ENCODE measurements at places on chromosomes 1 and 21.

DNA sequence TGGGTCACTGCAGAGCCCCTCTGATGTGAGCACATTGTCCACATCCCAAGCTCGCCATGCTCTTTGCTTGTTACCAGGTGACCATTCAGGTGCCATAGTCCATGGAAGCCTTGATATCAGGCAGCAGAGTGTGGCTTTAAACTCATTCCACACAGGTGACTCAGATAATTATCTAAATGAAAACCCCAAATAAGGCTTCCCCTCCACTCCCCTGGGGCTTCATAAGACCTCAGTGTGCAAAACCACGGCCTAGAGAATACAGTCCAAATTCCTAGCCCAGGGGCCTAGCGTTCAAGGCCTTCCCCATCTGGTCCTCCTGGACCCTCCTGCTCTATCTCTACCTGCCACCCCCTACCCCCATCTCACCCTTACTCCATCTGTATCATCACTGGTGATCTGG lies 97.1 kb downstream of the ARHGEF10L start:
- DNase-seq = no peak

- DNase-seq = no peak
Measured at GRCh38 chr1:221761354-221762002, 19.6 kb upstream of the DUSP10 start.

GRCh38 chr1:10916311-10916710 lies 96.1 kb upstream of the TARDBP start:
- no peak for DNase-seq

DNA sequence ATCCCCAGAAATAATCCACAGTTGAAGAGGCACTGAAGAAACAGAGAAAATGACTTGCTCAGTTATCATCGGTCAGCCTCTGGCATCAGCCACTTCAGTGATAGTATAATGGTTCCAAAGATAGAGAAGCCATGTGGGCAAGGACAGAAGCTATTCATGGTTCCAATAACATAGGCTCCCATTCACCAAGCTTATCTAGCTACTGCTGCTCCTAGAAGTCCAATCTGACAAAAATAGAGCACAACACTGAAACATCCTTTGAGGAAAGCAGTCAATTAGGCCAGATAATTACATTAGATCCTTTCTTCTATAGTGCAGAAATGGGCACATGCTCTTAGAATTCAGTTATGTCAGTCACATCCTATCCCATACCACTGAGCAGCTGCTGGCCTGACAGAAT lies 33.5 kb upstream of the CRB1 start:
- no peak for DNase-seq

DNA sequence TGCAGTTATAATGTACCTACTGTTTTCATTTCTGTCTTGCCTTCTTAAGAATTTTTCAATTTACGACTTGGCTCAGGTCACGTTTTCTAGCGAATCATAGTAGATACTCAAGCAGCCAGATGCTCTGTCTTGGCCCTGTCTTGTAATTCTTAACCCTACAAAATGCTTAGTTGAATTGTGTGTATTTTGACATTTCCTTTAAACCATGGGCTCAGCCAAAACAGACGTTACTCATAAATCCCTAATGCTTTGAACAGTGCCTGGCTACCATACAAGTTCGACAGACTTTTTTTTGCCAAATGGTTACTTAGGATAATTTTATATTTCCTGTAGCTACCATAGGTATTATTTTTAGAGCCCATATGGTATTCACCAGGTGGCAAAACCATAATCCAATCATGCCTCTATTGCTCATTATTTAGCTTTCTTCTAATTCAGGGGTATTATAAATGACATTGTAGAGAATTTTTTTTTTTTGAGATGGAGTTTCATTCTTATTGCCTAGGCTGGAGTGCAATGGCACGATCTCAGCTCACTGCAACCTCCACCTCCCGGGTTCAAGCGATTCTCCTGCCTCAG lies 54.3 kb downstream of the KCNK1 start:
- DNase-seq = no peak

DNA sequence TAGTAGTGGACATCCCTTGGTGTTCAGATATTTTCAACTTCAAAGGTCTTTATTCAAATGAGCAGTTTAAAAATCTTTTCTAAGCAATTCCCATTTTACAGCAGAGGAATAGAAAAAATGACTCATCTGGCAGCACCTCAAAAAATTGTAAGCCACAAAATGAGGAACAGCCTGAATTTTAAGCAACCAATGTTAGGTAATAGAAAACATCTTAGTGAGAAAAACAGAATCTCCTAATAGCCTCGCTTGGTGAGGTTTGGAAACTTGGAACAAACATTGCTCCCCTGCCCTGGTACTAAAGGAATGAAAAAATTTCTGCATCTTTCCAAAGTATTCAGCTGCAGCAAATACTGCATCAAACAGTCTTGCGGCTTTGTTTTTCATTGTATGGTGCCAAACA lies 264.4 kb downstream of the NTNG1 start:
- DNase-seq = no peak

GRCh38 chr1:54604572-54605370 lies 18.6 kb downstream of the FAM151A start:
- no peak for DNase-seq

DNA sequence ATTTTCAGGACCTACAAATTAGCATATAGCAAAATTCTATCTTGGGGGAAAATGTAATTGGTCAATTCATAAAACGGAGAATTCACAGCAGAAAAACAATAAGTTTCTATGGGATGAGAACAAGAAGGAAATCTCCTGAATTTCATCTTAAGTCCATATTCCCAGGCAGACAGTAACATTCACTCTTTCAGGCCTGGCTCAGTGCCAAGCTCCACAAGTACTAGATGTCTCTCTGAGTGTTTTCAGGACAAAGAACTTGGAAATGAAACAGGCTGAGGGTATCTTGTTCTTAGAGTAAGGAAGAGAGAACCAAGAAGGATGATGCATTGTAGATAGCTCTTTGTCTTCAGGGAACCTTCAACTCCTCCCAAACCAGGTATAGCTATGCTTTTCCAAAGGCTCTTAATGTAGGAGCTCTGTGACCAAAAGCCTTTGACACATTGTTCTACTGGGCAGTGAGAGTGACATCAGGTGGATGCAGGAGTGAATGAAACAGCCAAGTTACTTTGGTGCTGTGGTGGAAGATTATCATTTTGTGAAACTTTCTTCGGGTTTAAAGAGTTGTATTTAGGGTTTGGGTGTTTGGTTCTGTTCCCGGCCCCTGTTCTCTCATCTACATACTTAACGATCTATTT lies 298.3 kb downstream of the GPATCH2 start:
- DNase-seq = no peak

DNA sequence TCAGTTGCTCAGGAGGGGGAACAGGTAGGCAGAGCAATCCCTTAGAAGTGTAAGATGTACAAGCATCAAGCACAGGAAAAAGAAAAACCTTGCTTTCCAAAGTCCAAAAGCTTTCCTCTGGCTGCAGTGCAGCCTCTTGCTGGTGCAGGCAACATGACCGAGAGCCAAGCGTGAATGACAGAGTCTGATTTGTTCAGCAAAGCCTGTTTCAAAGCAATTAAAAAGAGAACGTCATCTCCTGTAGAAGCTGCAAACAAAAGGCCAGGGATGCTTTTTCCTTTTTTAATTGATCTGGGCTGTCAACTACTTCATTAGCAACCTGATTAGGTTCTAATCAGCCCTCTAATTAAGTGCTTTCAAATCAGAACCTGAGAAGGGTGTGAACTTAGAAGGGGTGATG lies 38.2 kb upstream of the PLA2G2C start:
- DNase-seq = no peak

DNA sequence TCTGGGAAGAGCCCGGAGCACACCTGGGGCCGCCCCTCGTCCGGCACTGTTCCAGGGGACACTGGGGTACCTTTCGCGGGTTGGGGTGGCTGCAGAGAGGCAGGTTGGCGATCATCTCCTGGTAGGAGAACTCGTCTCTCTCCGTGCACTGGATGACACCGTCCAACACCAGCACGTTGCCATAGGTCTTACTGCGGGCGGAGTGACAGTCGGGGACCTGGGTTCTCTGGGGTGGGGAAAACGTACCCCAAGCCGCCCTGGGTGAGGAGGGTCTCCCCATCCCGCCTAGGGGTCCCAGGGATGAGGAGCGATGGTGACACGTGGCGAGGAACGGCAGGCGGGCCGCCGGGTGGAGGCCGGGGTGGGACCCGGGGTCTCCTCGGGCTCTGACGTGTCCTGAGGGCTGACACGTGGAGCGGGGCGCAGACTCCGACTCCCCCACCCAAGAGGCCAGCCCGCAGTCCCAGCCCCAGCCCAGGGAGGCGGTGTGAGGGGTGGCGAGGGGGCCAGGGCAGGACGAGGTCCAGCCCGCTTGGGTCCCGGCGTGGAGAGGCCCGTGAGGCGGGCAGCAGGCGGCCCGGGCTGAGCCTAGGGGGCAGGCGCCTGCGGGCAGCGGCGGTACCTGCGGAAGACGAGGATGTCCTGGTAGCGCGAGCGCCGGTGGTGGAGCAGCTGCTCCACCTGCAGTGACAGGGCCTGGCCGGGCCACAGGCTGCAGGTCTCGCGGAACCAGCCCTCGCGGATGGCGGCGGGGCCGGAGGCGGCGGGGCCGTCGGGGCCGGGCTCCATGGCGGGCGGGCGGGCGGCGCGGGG lies 457 bp downstream of the SRM start:
- peak; percentile 38 for DNase-seq

GRCh38 chr1:94024104-94024792 lies 96.7 kb downstream of the ABCA4 start:
- no peak for DNase-seq

GRCh38 chr1:39105841-39106765 lies 80.0 kb downstream of the NDUFS5 start:
- DNase-seq = peak; percentile 45

GRCh38 chr21:42079939-42080787 lies 9.0 kb downstream of the UMODL1 start:
- DNase-seq = no peak

GRCh38 chr1:119040489-119040888 lies 52.3 kb upstream of the TBX15 start:
- DNase-seq = no peak

DNA sequence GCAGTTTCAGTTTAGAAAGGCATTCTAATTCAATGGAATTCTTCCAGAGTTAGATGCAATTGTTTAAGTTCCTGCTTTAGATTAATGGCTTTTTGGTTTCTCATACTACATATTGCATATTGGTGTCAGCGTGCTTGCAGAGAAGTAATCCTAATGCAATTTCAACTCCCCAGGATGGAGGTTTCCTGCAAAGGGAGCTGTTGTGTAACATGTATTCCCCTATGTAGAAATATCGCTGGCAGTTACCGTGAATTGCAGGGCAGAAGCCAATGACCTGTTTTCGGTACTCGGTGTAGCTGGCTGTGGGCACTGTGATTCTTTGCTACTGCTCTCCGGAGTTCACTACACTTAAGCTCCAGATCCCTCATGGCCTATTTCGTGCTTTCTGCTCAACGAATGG lies 256.1 kb upstream of the PTBP2 start:
- DNase-seq = no peak

- DNase-seq = no peak
Measured at GRCh38 chr1:235313262-235313661, 14.7 kb downstream of the ARID4B start.

DNA sequence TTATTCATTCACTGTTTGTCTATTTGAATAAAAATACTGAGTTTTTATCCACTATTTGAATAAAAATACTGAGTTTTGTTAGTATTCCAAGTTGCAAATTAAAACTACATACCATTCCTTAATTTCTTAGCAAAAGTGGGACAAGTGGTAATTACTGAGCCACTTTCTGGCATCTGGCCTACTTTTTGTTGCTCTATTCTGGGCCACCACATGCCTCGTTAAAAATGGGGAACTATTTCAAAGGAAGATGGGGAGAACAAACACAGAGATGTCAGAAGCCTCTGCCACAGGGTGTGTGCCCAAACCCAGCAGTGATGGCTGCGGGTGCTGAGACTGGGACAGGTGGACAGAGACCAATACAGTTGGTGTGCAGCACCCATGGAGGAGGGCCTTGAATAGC lies 14.6 kb downstream of the PIGP start:
- DNase-seq = no peak

- no peak for DNase-seq
Measured at GRCh38 chr1:208170252-208170651, 73.9 kb downstream of the PLXNA2 start.

DNA sequence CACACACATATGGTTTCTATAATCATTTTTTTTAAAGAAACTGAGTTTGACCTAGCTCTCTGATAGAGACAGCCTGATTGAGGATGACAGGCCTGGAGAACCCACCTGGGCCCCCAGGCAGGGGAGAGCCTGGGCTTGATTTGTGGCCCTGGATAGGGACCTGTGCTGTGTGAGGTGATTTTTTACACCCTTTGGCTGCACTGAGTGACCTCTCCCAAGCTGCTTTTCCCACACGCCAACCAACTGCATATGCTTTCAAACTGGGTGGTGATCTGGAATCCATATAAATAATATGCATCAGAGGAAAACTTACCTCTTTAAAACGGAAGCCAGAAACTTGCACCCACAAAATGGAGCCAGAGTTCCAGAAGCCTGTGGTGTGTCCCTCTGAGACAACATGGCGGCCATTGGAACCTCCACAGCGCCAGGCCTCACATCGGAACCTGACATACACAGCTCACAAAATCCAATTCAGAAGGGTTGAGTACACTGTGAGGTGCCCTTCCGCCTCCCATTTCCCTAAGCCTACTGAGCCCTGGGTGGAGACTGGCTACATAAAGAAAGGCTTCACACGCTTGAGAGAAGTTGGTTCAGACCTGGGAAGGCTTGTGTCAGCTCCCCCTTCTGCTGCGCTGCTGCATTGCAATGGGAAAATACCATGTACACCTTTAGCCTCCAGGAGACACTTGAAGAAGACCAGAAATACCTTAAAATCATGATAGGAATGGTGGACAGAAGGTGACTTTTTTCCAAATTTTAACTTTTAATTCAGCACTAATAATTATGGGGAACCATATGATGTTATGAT lies 160.7 kb downstream of the HHIPL2 start:
- no peak for DNase-seq

DNA sequence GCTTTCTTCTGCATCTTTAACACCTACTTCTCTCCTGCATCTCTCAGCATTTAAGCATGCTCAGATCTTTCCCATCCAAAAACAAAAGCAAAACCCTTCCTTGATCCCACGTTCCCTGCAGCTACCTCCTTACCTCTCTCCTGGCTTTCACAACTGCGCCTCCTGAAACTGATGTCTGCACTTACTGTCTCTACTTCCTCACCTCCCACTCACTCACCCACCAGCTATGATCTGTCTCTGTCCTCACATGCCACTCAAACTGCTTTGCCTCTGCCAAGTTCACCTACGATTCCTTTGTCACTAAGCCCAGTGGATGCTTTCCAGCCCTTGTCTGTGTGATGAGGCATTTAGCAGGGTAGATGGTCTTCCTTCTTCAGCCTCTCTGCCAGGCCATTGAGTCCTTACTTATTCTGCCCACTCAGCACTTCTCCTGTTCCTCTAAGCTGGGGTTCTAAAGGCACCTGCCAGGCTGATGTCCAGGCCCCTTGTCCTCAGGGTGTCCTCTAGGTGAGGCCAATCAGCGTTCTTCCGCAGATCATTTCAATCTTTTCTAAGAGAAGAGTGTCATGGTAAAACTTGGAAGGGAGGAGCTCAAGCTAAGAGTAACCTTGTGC lies 10.0 kb upstream of the GJB3 start:
- no peak for DNase-seq
